ENCODE measurements at places on chromosomes 3 and 15.

DNA sequence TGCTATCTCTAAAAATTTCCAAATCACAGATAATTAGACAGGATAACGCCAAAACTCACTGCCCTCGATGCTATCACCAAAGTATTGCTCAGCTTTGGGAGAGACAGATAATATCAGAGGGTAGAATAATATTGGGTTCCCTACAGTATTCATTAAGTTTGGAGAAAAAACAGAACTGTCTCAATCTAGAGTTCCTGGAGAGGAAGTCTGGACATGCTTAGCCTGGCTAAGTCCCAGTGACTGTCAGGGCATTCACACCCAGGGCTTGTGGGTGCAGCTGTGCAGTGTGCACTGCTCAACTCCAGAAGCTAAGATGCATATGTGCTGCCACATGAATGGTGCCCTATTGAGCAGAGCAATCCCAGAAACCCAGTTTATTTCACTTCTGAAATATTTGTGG is 459.6 kb upstream of the DPH6 start:
- DNase-seq = no peak

GRCh38 chr15:63172376-63172775 is 15.1 kb upstream of the RPS27L start:
- DNase-seq = no peak

- DNase-seq = no peak
These were observed 91.5 kb downstream of the ST6GAL1 start for GRCh38 chr3:187021748-187022402.

DNA sequence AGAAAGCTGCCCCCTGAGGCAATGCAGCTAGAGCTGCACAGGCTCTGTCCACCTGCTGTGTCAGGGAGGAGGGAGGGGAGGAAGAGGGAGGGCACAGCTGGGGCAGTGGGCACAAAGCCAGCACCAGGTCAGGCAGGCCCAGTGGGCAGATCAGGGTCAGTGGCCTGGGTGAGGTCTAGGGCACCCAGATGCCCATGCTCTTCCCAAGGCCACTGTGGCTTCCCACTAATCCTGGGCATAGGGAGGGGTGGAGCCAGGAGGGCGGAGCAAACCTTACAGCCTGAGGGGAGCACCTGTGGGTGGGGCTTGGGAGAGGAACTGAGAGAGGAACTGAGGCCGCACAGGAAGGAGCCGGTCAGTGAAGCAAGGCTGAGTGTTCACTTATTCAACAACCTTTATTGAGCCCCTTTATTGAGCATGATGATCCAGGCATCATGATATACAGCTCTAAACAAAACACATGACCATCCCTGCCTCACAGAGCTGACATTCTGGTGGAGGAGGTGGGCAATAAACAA is 55.0 kb downstream of the RHCG start:
- DNase-seq = no peak

GRCh38 chr3:89261673-89262072 is 154.3 kb downstream of the EPHA3 start:
- no peak for DNase-seq

DNA sequence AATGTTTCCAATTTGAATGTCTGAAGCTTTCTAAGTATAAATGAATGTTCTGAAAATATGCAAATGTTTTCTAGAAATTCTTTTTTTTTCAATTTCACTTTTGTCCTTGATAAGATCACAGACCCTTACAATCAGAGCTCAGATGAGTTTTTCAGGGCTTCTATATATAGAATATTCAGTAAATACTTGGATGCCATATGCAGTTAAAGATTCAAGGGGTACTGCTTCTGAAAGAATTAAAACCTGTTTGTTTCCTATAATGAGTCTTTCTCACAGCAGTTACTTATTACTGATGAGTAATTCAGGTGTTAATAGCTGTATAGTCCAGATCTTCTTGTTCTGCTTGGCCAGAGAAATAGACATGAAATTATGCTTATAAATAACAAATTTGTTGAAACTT is 812.6 kb downstream of the ZPLD1 start:
- no peak for DNase-seq

GRCh38 chr3:16801698-16802097 is 83.1 kb upstream of the PLCL2 start:
- no peak for DNase-seq

- DNase-seq = no peak
These were observed 7.6 kb downstream of the AGTR1 start for GRCh38 chr3:148705314-148705713.

- no peak for DNase-seq
These were observed 25.0 kb downstream of the SCG3 start for GRCh38 chr15:51706291-51706690.

- no peak for DNase-seq
These were observed 46.7 kb upstream of the OXTR start for GRCh38 chr3:8816106-8816505.

GRCh38 chr3:71421820-71422566 is 161.5 kb downstream of the FOXP1 start:
- DNase-seq = no peak
